NCI-H187 treated with DMSO at 0.1 percent for 48 hours (cell line): ENCODE measurements at places on chromosomes 16 and 17.

DNA sequence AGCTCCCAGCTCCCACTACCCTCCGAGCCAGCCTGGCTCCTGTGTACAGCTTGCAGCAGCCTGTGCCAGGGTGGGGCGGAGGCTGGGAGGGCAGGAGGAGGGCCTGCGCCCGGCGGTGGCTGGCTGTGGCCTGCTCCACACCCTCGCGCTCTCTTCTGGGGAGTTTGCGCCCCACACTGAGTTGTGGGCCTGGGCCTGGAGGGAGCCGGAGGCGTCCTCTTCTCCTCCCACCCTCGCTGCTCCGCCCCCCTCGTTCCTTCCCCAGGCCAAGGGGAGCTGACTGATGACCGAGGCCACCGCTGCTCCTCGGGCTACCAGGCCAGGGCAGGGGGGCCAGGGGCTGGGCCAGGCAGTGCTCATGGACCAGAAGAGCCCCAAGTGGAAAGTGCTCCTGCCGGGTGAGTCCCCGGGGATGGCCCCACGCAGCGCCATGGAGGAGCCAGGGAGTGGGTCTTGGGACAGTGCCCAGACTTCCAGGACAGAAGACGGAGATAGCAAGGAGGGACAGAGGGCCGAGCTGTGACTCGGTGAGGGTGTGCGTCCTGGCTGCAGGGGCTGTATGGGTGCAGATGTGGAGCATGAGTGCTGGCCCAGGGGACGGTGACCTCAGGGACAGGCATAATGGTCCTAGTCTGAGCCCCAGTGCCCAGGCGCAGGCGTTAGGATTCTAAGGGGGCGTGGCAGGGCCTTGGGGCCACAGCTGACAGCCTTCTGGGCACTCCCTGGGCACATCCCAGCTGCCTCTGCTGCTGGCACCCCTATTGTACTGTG lies 242.1 kb upstream of the GSE1 start:
- DNase-seq: no peak

DNA sequence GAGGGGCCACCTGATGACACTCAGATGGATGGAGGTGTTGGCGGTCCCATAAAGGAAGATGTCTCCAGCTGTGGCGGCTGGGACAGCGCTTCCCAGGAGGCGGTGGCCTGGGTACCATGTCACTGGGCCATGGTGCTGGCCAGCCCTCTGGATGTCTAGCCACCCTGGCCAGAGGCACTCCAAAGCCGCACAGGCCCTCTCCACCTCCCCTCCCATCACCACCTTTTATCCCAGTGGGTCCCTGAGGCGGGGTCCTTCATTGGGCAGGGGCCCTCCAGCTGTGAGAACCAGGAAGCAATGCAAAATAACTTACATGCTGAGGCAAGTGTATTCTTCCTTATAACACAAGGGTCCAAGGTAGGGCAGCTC lies 23.1 kb downstream of the RAB11FIP4 start:
- DNase-seq: no peak

DNA sequence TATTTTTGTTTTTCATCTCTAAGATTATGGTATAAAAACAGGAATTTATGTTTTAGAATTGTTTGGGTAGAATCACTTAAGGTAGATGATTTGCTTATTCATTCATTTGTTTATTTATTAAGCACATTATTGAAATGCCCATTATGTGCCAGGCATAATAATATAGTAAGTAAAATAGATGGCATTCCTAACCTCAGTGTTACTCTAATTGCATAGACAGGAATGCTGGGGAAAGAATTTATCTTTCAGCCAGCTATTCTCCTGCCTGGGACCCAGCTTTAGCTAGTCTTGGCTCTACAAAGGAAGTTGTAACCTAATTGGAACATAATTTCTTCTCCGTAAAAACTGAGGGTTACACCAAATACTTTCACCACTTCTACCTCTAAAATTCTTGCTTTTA lies 44.6 kb downstream of the NFAT5 start:
- no peak for DNase-seq

- no peak for DNase-seq
Observed at GRCh38 chr17:49198211-49198610, 12.2 kb downstream of the GNGT2 start.

DNA sequence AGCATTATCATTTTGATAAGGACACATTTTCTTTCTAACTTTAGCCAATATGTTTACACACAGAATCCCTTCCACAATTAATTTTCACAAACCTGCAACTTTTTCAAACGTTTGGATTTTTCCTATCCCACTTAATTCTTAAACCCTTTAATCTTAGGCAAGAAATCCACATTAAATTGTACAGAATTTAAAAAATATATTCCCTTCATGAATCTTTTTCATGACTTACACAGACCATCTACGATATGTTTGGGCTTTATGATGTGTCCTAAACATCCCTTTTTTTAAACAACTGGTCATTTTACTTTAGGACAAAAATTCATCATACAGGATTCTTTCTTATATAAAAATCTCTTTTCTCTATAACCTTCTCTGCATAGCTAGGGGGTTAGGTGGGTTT lies 241.5 kb upstream of the CNTNAP4 start:
- no peak for DNase-seq

- DNase-seq: peak; percentile 89
Observed at GRCh38 chr17:8156246-8156992, 4.2 kb upstream of the PER1 start.

DNA sequence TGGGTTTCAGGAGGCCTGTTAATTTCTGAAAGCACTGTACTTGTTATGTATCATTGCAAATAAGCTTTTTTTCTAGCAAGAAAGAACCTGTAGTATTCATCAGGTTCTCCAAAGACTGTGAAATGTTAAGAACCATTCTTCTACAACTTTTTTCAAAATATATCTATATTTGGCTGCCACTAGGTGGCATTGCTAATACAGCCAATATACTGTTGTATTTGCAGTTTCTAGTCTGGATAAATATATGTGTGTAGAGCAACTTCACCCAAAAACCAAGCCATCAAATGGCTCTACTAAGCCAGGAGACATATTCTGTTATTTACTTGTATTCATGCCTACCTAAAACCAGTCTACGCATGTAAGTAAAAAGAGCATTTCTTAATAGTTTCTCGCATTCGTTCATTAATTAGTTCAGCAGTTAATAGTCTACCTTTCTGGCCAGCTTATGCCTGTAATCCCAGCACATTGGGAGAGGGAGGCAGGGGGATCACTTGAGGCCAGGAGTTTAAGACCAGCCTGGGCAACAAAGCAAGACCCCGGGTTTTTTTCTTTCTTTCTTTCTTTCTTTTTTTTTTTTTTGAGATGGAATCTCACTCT lies 39.5 kb downstream of the VMP1 start:
- no peak for DNase-seq

GRCh38 chr16:72195609-72196008 lies 23.7 kb upstream of the PMFBP1 start:
- no peak for DNase-seq

DNA sequence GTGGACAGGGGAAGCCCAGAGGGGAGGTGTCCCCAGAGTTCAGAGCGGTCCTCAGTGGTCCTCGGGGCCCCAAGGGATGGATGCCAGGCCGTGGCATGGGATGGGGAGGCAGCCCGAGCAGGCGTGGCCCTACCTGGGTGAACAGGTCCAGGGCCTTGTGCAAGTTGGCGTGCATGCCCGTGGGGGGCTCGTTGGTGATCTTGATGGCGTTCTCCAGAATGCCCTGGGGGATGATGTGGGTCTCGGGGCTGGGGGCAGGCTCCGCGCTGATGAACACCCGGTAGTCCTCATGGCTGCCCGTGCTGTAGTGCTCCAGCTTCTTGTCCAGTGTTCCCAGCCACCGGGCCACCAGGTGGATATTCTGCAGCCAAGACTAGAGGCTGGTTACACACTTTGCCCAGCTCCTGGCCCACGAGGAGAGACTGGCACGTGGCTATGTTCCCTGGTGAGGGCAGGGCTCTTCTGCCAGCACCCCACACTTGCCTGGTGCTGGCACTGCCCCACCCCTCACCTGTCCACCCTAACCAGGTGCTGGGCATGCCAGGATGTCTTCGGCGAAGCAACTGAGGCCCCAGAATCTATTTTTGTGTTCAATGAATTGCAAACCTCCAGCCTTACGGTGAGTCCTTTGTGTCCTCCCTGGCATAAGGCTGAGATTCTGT lies 59.2 kb downstream of the PGS1 start:
- DNase-seq: no peak

- no peak for DNase-seq
Observed at GRCh38 chr17:78279360-78279990, 48.0 kb downstream of the TMEM235 start.

DNA sequence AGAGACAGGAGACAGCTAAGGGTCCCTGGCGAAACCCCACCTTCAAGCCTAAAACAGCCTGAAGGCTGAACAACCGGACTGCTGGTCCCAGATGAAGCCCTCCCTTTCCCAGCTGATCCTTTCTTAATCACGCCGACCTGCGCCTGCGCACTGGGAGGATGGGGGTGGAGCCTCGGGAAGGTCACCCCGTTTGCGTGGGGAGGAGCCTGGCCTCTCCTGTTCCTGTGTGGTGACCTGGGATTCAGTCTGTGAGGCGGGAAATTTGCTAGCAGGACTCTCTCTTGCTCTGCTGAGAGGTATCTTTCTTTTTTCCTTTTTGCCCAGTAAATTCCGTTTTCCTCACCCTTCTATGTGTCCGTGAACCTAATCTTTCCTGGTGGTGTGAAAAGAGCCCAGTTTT lies 9.6 kb downstream of the FAM20A start:
- no peak for DNase-seq

DNA sequence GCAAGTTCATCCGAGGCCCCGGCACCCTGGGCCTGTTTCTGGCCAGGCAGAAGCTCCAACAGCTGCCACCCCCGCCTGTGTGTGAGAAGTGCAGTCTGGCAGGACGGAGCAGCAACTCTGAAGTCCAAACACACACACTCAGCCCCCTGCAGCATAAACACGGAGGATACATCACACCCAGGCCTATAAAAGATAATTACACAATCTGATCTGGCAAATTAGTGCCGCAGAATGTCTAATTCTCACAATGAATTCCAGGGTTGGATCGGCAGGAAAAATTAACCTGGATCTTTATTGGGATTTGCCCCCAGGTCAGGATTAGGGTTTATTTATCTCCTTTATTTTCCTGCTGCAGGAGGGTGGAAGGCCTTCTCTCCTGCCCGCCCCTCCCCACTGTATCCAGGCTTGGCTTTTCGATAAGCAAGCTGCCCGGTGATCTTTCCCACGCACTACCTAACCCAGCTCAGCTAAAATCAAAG lies 311.4 kb downstream of the SOX9 start:
- no peak for DNase-seq

DNA sequence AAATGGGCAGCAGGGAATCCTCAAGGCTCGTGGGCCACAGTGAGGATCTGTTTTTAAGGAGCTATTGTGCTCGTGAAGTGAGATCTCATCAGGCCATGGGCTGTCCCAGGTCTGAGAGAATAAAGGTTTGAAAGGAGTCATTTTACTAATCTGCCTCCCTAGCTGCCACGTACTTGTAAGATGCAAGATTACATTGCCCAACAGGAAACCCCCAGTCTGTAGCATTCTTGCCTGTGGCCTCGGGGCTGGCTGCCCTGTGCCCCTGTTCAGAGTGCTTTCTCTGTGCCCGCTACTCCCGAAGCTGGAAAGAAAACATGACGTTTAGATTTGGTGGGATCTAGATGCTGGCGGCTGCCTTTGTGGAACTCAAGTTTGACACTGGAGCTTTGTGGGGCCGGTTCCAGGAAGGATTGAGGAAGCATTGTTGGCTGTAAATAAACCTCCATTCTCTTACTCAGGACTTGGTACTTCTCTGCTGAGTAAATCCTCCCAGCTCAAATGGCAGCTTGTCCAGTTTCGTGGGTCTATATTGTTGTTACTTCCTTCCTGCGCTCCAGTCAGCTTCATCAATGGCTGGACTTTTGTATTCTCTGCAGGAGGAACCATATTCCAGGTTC lies 21.2 kb downstream of the SAP30BP start:
- no peak for DNase-seq

- no peak for DNase-seq
Observed at GRCh38 chr17:2391597-2392251, 9.1 kb downstream of the MNT start.

DNA sequence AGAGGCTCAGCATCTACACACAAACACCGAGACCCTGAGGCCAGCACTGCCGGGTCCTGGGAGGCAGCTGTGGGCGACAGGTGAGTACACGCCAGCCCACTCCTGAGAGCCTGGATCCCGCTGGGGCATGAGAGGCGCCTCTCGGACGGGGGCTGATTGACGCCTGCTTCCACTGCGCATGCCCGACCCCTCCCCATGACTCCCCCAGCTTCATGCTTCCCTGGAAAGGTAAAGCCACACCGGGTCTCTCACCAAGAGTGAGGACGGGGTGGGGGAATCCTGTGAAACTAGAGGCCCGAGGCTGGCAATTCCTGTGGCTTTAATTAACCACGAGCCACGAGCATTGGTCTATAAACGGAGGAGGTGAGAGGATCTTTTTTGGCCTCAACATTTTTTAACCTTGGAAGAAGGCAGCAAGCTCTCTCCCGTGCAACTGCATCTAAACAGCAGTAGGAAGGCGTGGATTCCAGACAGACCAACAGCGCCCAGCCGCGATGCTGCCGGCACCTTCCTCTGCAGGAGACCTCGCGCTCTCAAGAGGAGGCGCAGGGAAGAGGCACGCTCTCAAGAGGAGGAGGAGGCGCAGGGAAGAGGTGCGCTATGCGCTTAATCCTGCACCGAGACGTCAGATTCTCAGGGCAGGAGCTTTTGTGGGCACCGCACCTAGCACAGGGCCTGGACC lies 71.8 kb upstream of the METRNL start:
- DNase-seq: peak; percentile 52
